T-helper 17 cell (primary cell): ENCODE measurements at places on chromosomes 4 and X. TPM values are rescaled to one million over a fixed set of nuclear protein-coding genes. Genes with fewer than 3 reads are reported as not detected.

CT45A6 gene
- not detected for total RNA-seq

LRIT3 gene
- 0.21 TPM for total RNA-seq

POU3F4 gene
- not detected for total RNA-seq

SOD3 gene
- total RNA-seq, result not detected

ZCCHC12 gene
- not detected for total RNA-seq

SORBS2 gene
- total RNA-seq, result 0.07 TPM

DDX60 gene
- total RNA-seq, result 14.5 TPM

SLC6A14 gene
- total RNA-seq, result not detected

COL4A5 gene
- total RNA-seq, result not detected

PROM1 gene
- total RNA-seq, result not detected

NIPAL1 gene
- total RNA-seq, result 1.7 TPM

FAT1 gene
- not detected for total RNA-seq

EFHC2 gene
- total RNA-seq, result 2.1 TPM

NKX6-1 gene
- total RNA-seq, result 0.12 TPM

CDX4 gene
- not detected for total RNA-seq

PITX2 gene
- total RNA-seq, result not detected

ALPK1 gene
- total RNA-seq, result 18.2 TPM

ARX gene
- not detected for total RNA-seq

STK32B gene
- not detected for total RNA-seq

TKTL2 gene
- total RNA-seq, result not detected

SRPK3 gene
- total RNA-seq, result not detected

GAGE12J gene
- not detected for total RNA-seq

NXF2B gene
- total RNA-seq, result not detected

AMBN gene
- not detected for total RNA-seq

CSTF2 gene
- total RNA-seq, result 11.6 TPM

TMPRSS11A gene
- not detected for total RNA-seq

MUC7 gene
- total RNA-seq, result not detected

ZXDA gene
- total RNA-seq, result 16.9 TPM

ELF4 gene
- total RNA-seq, result 28.4 TPM

SOX3 gene
- not detected for total RNA-seq

CSAG3 gene
- total RNA-seq, result not detected

GAGE1 gene
- not detected for total RNA-seq

GAGE12H gene
- total RNA-seq, result not detected

TAF7L gene
- total RNA-seq, result not detected

MXRA5 gene
- not detected for total RNA-seq

CCNB3 gene
- total RNA-seq, result 0.47 TPM

MSX1 gene
- not detected for total RNA-seq

FGG gene
- not detected for total RNA-seq

FAM47E gene
- 0.72 TPM for total RNA-seq

XK gene
- 0.32 TPM for total RNA-seq

MID2 gene
- 11.7 TPM for total RNA-seq

SLC25A6 gene
- total RNA-seq, result 329 TPM

PRKG2 gene
- 0.55 TPM for total RNA-seq

CCDC120 gene
- total RNA-seq, result 11.8 TPM

ACE2 gene
- not detected for total RNA-seq

ARHGAP36 gene
- not detected for total RNA-seq
